ENCODE measurements at places on chromosomes 11 and 22.

DNA sequence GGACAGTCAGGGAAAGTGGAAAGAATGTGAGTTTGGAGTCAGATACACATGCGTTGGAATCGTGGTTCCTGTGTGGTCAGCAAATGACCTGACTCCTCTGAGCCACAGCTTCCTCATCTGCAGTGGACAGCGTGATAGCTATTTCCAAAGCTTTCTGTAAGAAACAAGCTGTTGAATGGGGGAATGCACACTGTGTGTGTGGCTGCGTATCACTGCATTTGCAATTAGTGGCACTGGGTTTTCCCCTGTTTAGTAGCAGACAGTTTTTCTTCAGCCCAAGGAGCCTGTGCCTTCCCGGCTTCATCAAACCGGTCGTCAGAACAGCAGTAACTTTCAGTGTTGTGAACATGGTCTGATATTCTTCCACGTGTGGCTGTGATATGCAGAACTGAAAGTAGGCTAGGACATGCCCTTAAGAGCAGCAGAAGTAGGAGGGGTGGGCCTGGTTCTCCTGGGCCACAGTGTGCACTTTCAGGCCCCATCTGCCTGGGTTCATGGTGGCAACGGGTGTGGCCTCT is 121.5 kb downstream of the RRAS2 start:
- no peak for DNase-seq

DNA sequence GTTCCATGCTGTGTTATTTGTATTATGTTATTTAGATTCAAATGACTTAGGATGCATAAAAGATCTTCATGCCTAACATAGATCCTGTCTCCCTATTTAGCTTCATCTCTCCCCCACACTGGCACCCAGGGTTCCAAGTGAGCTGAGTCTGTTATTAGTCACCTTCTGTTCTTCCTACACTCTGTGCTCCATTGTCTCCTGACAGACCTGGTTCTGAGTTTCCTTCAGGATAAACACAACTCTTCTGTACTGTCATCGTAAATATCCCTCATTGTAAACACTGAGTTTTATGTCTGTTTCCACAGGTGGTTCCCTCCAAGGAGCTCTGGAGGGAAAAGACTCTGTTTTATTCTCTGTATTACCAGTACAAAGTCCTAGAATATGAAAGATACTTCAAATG is 8.7 kb downstream of the MMP26 start:
- no peak for DNase-seq

GRCh38 chr11:57663975-57664374 is 3.9 kb upstream of the ZDHHC5 start:
- DNase-seq = no peak

DNA sequence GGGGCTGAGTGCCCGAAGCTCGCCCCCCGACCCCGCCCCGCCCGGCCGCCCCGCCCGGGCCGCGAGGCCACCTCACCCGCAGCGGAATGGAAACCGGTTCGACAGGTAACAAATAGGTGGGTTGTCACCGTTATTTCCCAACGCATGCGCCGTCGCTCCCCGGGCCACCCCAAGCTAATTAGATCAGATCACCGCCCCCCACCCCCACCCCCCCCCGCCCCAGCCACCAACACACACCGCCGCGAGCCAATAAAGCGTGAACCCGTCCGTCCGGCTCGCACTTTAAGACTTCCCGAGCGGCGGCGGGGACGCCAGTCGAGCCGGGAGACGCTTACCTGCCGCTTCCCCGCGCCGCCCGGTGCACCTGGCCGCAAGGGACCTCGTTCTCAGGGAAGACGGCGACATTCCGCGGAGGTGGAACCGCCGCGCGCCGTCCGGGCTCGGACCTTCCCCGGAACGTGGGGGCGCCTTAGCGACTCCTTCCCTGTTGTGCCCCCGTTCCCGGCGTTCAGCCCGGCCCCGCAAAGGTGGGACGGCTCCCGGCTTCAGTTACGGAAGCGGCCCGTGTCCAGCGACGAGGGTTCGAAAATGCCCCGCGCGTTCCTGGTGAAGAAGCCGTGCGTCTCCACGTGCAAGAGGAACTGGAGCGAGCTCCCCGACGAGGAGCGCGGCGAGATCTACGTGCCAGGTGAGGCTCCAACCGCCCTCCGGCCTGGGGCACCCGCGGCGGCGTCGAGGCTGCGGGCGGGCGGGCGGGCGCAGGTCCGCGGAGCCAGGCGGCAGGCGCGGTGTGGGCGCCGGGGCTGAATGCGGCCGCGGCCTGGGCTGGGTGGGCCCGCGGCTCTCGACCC is at the start of gene OVOL1:
OVOL1 (plus strand) TSS at position 278 of the 851 bp plus-strand sequence; CDS start at position 589, 311 bp downstream.
- DNase-seq = no peak

- no peak for DNase-seq
Observed at GRCh38 chr11:110838808-110839207, 126.6 kb upstream of the ARHGAP20 start.

- DNase-seq = peak; percentile 56
Observed at GRCh38 chr11:65899356-65900124, 648 bp downstream of the FOSL1 start.

GRCh38 chr11:132610791-132611190 is 921.5 kb downstream of the OPCML start:
- DNase-seq = no peak

- no peak for DNase-seq
Observed at GRCh38 chr11:130181295-130182272, 22.0 kb downstream of the ST14 start.

DNA sequence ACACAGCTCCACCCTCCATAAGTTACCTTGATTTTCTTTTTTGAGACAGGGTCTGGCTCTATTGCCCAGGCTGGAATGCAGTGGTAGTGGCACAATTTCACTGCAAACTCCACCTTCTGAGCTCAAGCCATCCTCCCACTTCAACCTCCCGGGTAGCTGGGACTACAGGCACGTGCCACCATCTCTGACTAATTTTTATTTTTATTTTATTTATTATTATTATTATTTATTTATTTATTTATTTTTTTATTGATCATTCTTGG is 9.6 kb downstream of the RPS3 start:
- DNase-seq = no peak

DNA sequence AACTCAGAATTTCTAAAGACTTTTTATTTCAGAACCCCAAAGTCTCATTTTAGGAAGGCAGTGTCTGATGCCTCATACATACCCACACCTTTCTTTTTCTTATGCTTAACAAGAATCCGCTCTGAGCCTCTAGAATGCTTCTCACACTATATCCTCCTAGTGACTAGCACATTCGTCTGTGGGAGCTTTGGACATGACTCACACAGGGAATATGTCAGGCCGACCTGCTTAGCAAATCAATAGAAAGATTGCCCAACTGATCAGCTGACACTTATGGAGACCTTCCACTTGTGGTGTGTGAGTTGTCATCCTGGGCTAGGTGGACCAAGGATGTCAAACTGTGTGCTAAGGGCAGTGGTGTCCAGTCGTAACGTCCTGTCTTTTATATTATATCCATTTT is 129.9 kb upstream of the TTC12 start:
- DNase-seq = no peak

- DNase-seq = no peak
Observed at GRCh38 chr11:78469896-78470295, 52.3 kb upstream of the GAB2 start.

DNA sequence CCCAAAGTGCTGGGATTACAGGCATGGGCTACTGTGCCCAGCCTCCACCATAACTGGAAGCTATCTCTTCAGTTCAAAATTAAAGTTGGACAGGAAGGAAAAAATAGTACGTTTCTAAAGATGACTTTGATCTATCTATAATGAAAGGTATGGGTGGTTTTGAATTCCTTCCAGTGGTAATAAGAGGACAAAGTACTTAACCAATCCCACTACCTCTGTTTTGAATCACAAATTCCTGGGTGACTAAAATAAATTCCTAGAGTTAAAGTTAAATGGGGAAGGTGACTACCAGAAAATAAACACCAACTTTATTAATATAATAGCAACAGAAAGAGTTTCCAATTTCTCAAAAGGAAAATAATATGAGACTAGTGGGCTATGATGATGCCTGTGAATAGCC is 9.1 kb downstream of the PHF5A start:
- no peak for DNase-seq

DNA sequence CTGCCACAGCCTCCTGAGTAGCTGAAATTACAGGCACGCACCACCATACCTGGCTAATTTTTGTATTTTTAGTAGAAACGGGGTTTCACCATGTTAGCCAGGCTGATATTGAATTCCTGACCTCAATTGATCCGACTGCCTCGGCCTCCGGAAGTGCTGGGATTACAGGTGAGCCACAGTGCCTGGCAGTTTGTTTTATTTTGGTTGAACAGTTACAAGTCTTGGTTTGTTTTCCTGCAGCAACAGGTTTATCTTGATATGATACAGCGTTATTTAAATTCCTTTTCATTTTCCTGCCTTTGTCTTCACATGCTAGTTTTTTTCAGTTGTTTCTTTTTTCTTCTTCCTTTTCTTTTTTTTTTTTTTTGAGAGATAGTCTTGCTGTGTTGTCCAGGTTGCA is 4.0 kb upstream of the SLC3A2 start:
- DNase-seq = no peak
